ENCODE measurements at places on chromosomes 13 and 19.

- no peak for DNase-seq
Measured at GRCh38 chr13:111515635-111516034, 195.2 kb downstream of the TEX29 start.

DNA sequence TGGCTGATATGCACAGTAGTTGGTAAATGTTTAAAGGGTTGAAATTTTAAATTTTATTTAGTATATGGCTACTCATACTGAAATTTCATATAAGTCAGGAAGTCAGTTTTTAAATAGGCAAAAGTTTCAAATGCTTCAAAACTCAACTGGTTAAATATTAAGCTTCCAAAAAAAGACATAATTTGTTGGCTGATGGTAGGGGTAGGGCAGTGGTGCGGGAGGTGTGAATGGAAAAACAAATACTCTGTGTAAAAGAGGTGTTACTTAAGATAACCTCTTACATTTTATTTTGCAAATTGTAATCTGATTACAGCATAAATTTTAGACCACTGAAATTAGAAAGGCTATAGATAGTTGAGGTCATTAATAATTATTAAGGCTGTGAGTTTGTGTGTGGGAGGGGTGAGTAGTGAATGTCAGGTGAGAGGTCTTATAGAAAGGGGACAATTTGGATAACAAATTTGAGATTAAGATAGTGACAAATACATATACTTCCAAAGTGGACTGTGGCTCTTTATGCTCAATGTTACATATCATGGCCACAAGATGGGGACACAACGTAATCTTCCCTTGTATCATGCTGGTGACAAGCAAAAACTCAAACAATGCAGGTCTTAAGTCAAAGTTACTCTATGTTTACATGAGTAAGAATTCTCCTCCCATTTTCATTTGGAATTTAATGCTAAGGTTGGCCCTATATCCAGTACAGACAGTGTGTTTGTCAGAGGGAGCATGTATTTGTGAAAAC is 36.6 kb upstream of the OXGR1 start:
- peak; percentile 86 for DNase-seq

- peak; percentile 12 for DNase-seq
Measured at GRCh38 chr13:29920025-29920643, 69.7 kb upstream of the UBL3 start.

- peak; percentile 73 for DNase-seq
Measured at GRCh38 chr13:41361491-41361890, 50.4 kb downstream of the NAA16 start.

- DNase-seq, result no peak
Measured at GRCh38 chr13:20473888-20474287, 51.8 kb downstream of the CRYL1 start.

DNA sequence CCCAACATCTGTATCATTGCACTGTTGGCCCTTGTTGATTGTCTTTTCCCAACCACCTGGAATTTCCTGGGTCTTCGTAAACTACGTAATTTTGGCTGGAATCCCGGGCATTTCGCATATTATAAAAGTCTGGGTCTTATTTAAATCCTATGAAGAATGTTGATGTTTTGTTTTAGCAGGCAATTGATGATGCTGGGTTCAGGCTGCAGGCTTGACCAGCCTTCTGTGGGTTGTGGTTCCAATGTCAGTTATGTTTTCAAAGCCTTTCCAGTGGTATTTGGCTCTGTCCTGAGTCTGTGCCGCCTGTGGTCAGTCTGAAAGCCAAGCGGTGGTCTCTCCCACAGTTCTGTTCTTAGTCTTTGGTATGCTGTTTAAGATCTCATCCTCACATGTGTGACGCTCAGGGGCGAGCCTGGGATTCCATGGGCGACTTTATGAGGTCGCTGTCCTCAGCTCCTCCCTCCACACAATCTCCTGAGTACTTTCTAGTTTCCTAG is 12.4 kb downstream of the SLC35E1 start:
- DNase-seq, result peak; percentile 66

GRCh38 chr19:10823690-10824089 is 12.3 kb downstream of the TMED1 start:
- DNase-seq, result no peak

DNA sequence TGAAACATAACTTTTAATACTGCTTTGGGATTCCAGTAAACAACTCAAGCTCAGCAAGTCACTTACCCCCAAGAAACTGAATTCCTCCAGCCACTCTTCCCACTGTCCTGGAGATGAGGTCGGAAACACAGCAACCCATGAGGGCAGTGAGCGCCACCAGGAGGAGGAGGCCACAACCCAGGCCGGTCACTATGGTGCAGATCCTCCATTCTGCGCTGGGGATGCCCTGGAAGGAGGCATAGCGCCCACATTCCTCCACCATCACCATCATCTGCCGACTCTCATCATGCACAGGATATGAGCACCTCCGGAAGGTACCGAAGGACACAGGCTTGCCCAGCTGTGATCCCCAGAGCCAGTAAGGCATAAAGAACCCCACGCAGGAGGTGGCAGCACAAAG is 2.2 kb downstream of the LHFPL6 start:
- no peak for DNase-seq

DNA sequence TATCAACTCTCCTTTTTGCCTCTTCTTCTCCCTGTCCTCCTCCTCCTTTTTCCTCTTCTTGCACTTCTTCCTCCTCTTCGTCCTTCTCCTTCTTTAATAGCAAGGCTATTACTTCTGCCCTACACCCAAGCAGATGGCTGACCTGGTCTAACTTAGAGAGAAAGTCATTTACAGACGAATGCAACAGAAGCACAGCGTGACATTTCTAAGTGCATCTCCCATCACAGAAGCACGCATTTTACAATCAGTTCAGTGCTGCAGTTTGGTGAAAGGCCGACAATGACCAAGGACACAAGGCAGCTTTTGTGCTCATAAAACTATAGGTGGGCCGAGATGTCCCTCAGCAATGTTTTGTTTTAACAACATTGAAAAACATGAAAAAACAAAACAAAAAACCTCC is 231.5 kb downstream of the FGF14 start:
- no peak for DNase-seq

- DNase-seq, result no peak
Measured at GRCh38 chr19:43623889-43624670, 4.7 kb upstream of the ZNF428 start.

DNA sequence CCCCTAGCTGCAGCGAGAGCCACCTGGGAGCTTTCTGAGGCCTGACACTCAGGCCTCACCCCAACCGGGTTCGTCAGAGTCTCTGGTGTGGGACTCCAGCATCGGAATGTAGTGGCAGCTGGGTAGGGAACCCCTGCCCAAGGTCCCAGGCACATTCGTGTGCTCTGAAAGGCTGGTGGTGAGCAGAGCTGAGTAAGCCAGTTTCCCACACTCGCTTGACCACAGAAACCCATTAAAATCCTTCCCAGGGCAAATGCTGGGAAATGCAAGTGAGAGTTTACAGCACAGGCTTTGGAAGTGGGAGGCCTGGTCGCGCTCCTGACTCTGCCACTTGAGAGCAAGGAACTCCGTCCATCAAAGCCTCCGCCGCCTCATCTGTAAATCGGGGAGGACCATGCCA is 4.2 kb downstream of the TRAPPC6A start:
- DNase-seq, result peak; percentile 14

GRCh38 chr19:13010992-13011652 is 15.8 kb downstream of the NFIX start:
- no peak for DNase-seq

- DNase-seq, result no peak
Measured at GRCh38 chr19:13363954-13364353, 142.3 kb downstream of the CACNA1A start.

DNA sequence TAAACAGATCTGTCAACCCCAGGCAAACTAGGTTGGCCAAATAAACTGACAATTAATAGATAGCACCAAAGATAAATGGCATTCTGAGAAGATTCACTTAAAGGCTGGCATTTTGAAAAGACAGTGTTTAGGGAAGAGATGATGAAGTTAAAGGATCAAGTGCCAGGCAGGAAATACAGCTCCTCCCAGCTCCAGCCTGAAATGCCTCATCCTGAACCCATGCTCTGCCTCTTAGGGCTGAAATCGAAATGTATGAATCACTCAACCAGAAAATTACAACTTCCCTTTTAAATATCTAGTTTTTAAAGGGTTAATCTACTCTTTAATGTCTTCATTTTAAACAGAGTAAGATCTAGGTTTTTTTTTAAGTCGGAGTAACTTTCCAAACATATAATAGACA is 171.2 kb upstream of the UBL3 start:
- DNase-seq, result no peak

- DNase-seq, result no peak
Measured at GRCh38 chr19:14218620-14219330, 12.8 kb upstream of the ADGRL1 start.

DNA sequence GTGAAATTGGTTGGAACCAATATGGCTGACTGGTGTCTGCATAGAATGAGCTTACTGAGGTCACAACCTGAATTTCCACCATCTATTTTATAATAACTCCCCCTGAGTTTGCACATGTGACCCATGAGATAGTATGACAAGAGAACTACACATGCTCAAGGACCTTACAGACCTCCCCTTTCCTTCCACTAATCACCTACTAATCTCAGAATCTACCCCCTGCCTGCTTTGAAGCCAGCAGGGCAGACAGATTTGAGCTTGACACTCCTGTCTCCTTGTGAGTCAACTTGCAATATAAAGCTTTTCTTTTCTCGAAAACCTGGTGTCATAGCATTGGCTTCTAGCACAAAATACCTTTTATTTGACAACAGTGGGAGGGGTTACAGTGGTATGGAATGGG is 248.4 kb downstream of the RFC3 start:
- no peak for DNase-seq

DNA sequence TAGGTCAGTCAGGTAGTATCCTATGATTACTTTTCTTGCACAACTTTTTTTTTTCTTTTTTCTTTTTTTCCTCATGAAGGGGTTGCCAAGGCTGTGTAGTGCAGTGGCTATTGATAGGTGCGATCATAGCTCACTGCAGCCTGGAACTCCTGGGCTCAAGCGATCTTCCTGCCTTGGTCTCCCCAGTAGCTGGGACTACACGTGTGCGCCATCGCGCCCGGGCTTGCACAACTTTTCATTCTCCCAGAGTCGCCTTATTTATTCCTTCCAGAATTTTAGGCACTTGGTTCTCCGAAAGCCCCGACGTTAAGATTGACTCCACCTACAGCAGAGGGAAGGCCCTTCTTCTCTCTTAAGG is 867 bp upstream of the ZNF613 start:
- DNase-seq, result no peak
